Smooth muscle cell of the pulmonary artery (primary cell): ENCODE measurements at places on chromosomes 7 and 10. TPM values are rescaled to one million over a fixed set of nuclear protein-coding genes. Genes with fewer than 3 reads are reported as not detected.

Gene GOLGA7B
- total RNA-seq, result under 0.01 and 0.03 TPM in 2 replicates

Gene SP8
- total RNA-seq, result not detected in 2 replicates

Gene CDC14C
- total RNA-seq, result not detected in 2 replicates

Gene SLC29A4
- total RNA-seq, result 6.0 and 6.5 TPM in 2 replicates

Gene STEAP1B
- 13.3 and 23.4 TPM in 2 replicates for total RNA-seq

Gene KCNMA1
- total RNA-seq, result 71.3 and 116 TPM in 2 replicates

Gene ZMIZ1
- total RNA-seq, result 30.2 and 50.3 TPM in 2 replicates

Gene FRMPD2
- total RNA-seq, result 0.20 TPM in 1 of 2 replicates, not detected in the other

Gene WDR91
- 8.7 and 9.0 TPM in 2 replicates for total RNA-seq

Gene CPN1
- not detected in 2 replicates for total RNA-seq
